ENCODE measurements at places on chromosomes 13 and 19.
A peak's percentile ranks its signal among the peaks of the same experiment; 100 is the strongest.

DNA sequence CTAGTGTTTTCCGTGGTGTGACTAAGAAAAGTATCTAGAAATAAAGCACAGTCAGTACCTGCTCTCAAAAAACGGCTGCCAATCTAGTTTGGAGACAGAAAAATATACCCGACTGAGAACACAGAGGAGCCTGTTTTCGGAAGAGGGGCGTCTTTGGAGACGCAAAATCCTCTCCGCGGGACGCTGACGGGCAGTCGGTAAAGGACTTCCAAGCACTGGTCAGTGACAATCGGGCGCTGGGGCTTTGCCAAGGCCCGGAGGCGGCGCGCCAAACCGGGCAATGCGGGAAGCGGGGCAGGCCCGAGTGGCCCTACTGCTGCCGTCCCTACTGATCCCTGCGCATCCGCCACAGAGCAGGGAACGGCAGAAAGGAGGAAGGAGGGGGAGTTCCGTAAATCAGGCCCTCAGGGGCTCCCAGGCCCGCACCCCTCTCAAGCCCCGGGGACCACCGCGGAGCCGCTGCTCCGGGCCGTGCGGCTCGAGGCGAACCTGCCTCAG is 588 bp upstream of the DPY19L3 start:
- DNase-seq: peak; percentile 65

GRCh38 chr13:72462166-72462565 is 265.3 kb downstream of the MZT1 start:
- DNase-seq: no peak

GRCh38 chr19:799076-799881 is 2.0 kb downstream of the PTBP1 start:
- DNase-seq: no peak

GRCh38 chr13:83503424-83503823 is 378.9 kb downstream of the SLITRK1 start:
- no peak for DNase-seq

GRCh38 chr13:113798200-113798811 is 39.3 kb downstream of the TMEM255B start:
- DNase-seq: no peak

DNA sequence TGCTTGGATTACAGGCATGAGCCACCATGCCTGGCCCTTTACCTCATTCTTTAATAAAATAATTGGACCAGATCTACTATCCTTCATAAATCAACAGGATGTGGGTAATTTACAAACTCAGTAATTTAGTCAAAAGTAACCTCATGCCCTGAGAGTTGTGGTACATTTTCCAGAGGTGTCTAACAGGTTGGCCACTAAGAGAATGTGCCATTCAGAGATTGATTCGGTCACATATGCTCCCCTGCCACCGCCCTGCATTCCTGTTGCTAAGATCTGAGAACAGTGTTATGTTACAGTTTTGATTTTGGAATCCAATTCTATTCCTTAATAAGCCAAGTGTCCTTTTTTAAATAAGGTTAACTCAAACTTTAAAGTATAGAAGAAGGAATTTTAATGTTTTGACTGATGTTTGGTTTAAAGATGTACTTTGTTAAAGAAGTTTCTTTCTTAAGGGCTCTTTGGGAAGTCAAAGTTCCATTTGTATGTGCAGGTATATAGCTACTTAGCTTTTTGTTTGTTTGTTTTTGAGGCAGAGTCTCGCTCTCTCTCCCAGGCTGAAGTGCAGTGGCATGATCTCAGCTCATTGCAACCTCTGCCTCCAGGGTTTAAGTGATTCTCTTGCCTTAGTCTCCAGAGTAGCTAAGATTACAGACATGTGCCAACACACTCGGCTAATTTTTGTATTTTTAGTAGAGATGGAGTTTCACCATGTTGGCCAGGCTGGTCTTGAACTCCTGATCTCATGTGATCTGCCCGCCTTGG is 29.2 kb downstream of the PHF11 start:
- DNase-seq: no peak
